Astrocyte (in vitro differentiated cells and primary cell): ENCODE measurements at places on chromosomes 1 and 21. TPM values are rescaled to one million over a fixed set of nuclear protein-coding genes. Genes with fewer than 3 reads are reported as not detected.

GRCh38 chr21:43984905-43985689 lies 27.0 kb upstream of the TRAPPC10 start:
- H3K36me3 ChIP-seq = no peaks in the 10 kb centered on the region
- no peak overlapping the region for H3K27ac ChIP-seq
- H3K4me1 ChIP-seq = peaks cover 8% of the 10 kb centered on the region
- no peak for DNase-seq
- no peaks in the 10 kb centered on the region for H3K27me3 ChIP-seq

Gene PALMD
- 0.41 and 0.58 TPM in 2 replicates for total RNA-seq

GRCh38 chr1:2166254-2166653 lies 28.3 kb downstream of the FAAP20 start:
- no peaks in the 10 kb centered on the region for H3K27me3 ChIP-seq
- H3K36me3 ChIP-seq = no peaks in the 10 kb centered on the region
- no peaks in the 10 kb centered on the region for H3K4me1 ChIP-seq
- H3K4me3 ChIP-seq = no peak overlapping the region
- H3K27ac ChIP-seq = no peak overlapping the region

DNA sequence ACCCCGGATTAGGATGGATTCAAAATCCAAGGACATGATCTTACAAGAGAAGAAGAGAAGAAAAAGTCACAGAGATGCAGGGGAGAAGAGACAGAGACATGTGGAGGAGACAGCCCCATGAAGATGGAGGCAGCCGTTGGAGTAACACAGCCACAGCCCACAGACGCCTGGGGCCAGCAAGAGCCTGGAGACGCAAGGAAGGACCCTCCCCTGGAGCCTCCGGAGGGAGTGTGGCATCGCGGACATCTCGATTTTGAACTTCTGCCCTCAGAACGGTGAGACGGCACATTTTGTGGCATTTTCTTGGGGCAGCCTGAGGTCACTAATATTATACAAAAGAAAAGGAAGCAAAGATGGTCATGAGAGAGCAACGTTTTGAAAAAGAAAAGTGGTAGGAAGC lies 28.8 kb downstream of the ABCG1 start:
- H3K36me3 ChIP-seq = no peaks in the 10 kb centered on the region
- peaks cover 6% of the 10 kb centered on the region for H3K27me3 ChIP-seq
- DNase-seq = no peak
- no peaks in the 10 kb centered on the region for H3K4me1 ChIP-seq
- H3K27ac ChIP-seq = no peak overlapping the region

Gene KCND3
- total RNA-seq = 0.43 TPM in 2 replicates

GRCh38 chr1:209657918-209658317 lies 5.7 kb upstream of the LAMB3 start:
- no peaks in the 10 kb centered on the region for H3K36me3 ChIP-seq
- no peak for DNase-seq
- no peak overlapping the region for H3K27ac ChIP-seq
- no peaks in the 10 kb centered on the region for H3K27me3 ChIP-seq
- H3K4me3 ChIP-seq = no peak overlapping the region

DNA sequence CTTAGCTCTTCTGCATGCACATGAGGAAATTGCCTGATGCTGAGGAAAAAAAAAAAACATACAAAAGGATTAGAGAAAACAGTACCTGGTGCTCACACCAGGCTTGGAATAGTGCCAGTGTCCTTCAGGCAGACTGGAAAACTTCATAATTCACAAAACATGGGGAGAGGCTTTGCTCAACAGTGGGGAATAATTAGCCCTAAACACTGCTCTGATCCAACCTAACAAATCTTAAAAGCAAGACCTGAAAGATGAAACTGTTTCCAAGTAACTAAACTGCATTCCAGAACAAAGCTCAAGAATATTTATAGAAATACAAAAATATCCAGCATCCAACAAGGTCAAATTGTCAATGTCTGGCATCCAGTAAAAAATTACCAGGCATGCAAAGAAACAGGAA lies 124.8 kb downstream of the AK5 start:
- DNase-seq = peak; percentile 18
- no peaks in the 10 kb centered on the region for H3K36me3 ChIP-seq
- H3K27ac ChIP-seq = no peak overlapping the region
- no peak overlapping the region for H3K4me3 ChIP-seq

DNA sequence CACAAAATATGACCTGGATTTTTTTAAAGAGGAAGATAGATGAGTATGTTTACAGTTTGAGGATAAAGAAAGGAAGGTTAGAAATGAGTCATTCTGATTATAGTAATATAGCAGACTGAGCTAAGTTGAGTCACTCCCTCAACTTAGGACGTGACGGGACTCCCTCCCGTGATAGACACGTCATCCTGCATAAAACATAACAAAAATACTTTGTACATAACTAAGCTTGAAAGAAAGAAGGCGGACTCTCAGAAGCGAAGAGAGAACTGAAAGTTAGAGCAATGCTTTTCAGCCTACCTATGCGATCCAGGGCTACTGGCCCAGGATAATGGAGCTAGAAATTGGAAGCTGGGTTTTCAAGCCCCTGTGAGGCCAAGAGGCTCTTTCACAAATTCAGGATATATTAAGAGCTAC lies 53.0 kb upstream of the DESI2 start:
- no peaks in the 10 kb centered on the region for H3K36me3 ChIP-seq
- peaks cover 11% of the 10 kb centered on the region for H3K4me1 ChIP-seq
- peak; percentile 95 for DNase-seq
- no peaks in the 10 kb centered on the region for H3K27me3 ChIP-seq

- H3K4me1 ChIP-seq = no peaks in the 10 kb centered on the region
- DNase-seq = no peak
- no peaks in the 10 kb centered on the region for H3K36me3 ChIP-seq
- no peak overlapping the region for H3K27ac ChIP-seq
- no peaks in the 10 kb centered on the region for H3K27me3 ChIP-seq
- no peak overlapping the region for H3K4me3 ChIP-seq
Observed at GRCh38 chr1:31860581-31860980, 44.8 kb upstream of the SPOCD1 start.

GRCh38 chr1:32172621-32173245 lies 6.7 kb upstream of the TXLNA start:
- H3K36me3 ChIP-seq = peaks cover 20% of the 10 kb centered on the region
- no peak overlapping the region for H3K27ac ChIP-seq
- no peak overlapping the region for H3K4me3 ChIP-seq
- no peaks in the 10 kb centered on the region for H3K27me3 ChIP-seq
- DNase-seq = peak; percentile 9

GRCh38 chr1:201020721-201021629 lies 2.5 kb downstream of the KIF21B start:
- no peak for DNase-seq
- H3K4me3 ChIP-seq = no peak overlapping the region
- H3K36me3 ChIP-seq = no peaks in the 10 kb centered on the region

DNA sequence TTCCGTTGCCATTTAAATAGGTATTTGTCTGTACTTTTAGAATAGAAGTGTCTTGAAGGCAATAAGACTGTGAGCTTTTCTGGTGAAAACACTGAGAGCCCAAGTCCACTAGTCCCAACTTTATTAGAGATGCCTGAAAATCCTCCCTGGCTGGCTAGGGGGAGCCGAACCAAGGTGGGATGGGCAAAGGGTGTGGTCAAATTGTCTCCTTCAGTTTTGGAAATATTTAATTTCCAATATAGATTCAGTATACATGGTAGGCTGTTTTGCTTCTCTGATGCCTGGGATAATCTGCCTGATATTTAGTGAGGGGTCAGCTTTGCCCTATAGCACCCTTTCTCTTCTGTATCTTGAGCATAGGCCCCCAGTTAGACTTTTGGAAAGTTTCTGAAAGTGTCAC lies 3.5 kb downstream of the ROR1 start:
- no peak overlapping the region for H3K4me3 ChIP-seq
- no peaks in the 10 kb centered on the region for H3K36me3 ChIP-seq
- no peak overlapping the region for H3K27ac ChIP-seq
- H3K4me1 ChIP-seq = peaks cover 12% of the 10 kb centered on the region

Gene VCAM1
- total RNA-seq = 3.2 and 4.6 TPM in 2 replicates

- no peaks in the 10 kb centered on the region for H3K36me3 ChIP-seq
- H3K27me3 ChIP-seq = no peaks in the 10 kb centered on the region
- no peak for DNase-seq
- H3K4me3 ChIP-seq = no peak overlapping the region
- no peaks in the 10 kb centered on the region for H3K4me1 ChIP-seq
- no peak overlapping the region for H3K27ac ChIP-seq
Observed at GRCh38 chr1:195458365-195458764, 1149.9 kb downstream of the KCNT2 start.

- H3K4me1 ChIP-seq = peaks cover 26% of the 10 kb centered on the region
- no peaks in the 10 kb centered on the region for H3K36me3 ChIP-seq
- peak overlapping the region; percentile 90 for H3K27ac ChIP-seq
- peak; percentile 99 for DNase-seq
Observed at GRCh38 chr1:55310505-55310971, 95.4 kb upstream of the USP24 start.

DNA sequence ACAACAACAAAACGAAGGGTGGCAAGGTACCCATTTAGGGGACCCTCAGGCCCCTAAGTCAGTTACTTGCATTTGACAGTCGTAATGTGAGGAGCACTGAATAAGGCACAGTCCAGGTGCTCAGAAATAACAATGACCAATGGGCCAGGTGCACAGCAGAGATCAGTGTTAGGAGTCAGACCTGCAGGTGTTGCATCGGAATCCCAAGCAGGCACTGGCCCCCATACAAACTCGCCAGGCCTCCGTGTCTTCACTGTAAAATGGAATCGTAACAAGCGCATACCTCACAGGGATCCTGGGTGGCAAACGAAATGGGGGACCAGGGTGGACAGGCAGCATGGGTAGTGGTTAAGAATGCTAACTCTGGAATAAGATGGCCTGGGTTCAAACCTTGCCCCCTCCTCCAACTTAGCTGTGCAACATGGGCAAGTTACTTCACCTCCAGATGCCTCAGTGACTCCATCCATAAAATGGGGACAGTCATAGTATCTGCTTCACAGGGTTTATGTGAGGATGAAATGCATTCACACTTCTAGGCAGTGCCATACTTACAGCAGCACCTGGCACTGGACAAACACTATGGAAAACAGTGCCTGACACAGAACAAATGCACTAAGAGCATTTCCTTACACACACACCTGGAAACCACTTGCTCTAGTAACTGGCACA lies 20.2 kb downstream of the RCAN1 start:
- peaks cover 4% of the 10 kb centered on the region for H3K4me1 ChIP-seq
- DNase-seq = no peak
- no peak overlapping the region for H3K27ac ChIP-seq
- H3K4me3 ChIP-seq = no peak overlapping the region
- H3K27me3 ChIP-seq = no peaks in the 10 kb centered on the region
- no peaks in the 10 kb centered on the region for H3K36me3 ChIP-seq

DNA sequence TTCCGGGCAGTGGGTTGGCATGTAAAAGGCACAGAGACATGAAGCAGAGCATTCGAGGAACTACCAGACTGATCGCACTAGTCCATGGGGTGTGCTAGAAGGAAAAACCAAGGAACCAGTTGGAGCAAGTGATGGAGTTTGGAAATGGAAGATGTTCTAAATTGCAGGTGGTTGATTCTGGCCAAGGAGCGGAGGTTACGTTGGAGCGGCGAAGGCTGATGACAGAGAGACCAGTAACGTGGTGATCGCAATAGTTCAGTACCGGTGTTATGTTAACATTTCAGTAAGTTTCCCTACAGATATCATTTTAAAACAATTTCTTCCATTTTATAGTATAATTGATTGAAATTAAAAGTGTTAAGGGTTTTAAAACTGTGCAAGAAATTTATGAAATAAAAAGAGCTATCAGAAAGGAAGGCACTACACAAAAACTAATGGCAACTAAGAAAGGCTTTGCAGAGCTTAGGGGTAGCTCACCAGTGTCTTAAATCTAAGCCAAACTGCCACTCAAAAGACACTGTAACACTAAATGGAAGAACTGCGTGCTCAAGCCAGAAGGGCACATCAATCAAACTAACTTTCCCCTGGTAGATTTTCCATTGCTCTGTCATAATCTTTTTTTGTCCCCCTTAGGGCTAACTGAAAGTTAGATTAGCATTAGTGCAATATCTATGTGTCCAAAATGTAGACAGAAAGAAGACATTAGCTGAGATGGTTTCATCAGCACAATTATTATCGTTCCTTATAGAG lies 11.3 kb upstream of the HEATR1 start:
- H3K27ac ChIP-seq = no peak overlapping the region
- H3K4me3 ChIP-seq = no peak overlapping the region
- no peak for DNase-seq
- no peaks in the 10 kb centered on the region for H3K27me3 ChIP-seq

Gene SLC25A34
- 0.73 and 1.0 TPM in 2 replicates for total RNA-seq

DNA sequence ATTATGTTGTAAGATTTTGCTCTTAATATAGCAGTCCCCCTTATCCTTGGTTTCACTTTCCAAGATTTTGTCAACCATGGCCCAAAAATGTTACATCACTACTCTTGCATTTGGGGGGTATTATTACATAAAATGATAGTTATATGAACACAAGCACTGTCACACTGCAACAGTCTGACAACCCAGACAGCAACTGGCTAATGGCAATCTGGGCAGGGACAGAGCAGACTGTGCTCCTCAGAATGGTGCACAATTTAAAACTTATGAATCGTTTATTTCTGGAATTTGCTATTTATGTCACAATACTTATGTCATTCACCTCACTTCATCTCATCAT lies 2.1 kb upstream of the IVNS1ABP start:
- H3K27ac ChIP-seq = no peak overlapping the region
- no peaks in the 10 kb centered on the region for H3K27me3 ChIP-seq
- DNase-seq = no peak

GRCh38 chr1:229158341-229158921 lies 112.5 kb upstream of the RAB4A start:
- no peaks in the 10 kb centered on the region for H3K36me3 ChIP-seq
- H3K27ac ChIP-seq = no peak overlapping the region
- DNase-seq = no peak
- H3K4me1 ChIP-seq = no peaks in the 10 kb centered on the region
- H3K4me3 ChIP-seq = no peak overlapping the region
- peaks cover 4% of the 10 kb centered on the region for H3K27me3 ChIP-seq

Gene OR10Z1
- total RNA-seq = not detected in 2 replicates

Gene ESRRG
- total RNA-seq = 0.41 and 0.79 TPM in 2 replicates

Gene EVA1B
- total RNA-seq = 57.3 and 63.0 TPM in 2 replicates
